ENCODE measurements at places on chromosomes 4 and X. TPM values are rescaled to one million over a fixed set of nuclear protein-coding genes. Genes with fewer than 3 reads are reported as not detected.

DUSP21 gene
- total RNA-seq: not detected

ACE2 gene
- under 0.01 TPM for total RNA-seq

ARHGEF9 gene
- total RNA-seq: 7.5 TPM

MAB21L2 gene
- total RNA-seq: not detected

GPC3 gene
- under 0.01 TPM for total RNA-seq

FGF16 gene
- total RNA-seq: not detected

ALAS2 gene
- total RNA-seq: not detected

Measured in tracheal epithelial cell (primary cell).